ENCODE measurements at places on chromosomes 7 and 10.

GRCh38 chr7:157773361-157773760 is 436.6 kb downstream of the DNAJB6 start:
- DNase-seq: no peak

- no peak for DNase-seq
Observed at GRCh38 chr7:29556405-29557195, 7.0 kb upstream of the PRR15 start.

GRCh38 chr7:82655965-82656364 is 212.4 kb upstream of the CACNA2D1 start:
- no peak for DNase-seq

DNA sequence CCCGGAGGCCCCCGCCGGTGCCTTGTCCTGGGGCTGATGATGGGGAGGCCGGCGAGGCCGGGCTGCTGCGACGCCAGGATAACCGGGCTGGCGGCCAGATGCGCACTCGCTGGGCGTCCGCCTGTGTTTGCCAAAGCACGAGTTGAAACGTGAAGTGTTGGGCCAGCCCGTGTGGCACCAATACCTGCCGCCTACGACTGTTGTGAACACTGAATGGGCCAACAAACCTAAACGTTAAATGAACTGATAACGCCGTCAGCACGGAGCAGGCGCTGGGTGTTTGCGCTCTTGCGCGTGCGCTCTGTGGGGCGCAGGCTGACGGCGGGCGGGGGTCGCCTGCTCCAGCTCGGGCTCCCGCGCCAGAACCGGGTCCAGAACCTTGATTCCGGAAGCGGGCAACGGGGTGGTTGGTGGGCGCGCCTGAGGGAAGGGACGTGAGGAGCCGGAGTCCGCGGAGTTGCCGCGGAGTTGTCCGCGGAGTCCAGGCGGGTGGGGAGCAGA is 658 bp downstream of the CYP2E1 start:
- DNase-seq: no peak

DNA sequence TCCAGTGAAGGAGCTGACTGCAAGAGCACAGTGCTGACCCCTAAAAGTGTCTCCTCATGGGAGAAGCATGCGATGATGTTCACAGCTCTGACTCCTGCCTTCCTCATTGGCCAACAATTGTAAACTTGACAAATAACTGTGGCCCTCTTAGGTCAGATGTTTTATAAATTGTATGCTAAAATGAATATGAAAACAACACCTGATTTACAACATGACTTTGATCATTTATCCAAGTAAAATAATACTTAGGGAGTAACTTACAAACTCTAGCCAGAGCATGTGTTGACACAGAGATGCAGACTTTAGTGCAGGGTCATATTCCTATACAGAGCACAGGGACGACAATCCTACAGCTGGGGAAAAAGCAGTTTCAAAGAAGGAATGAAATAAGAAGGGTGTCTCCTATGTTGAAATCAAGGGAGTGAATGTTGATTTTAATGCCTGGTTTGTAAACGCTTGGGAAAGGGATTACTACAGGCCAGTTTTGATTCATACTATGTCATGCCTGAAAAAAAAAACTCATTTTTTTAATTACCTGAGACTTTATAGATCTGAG is 391.4 kb upstream of the AKR1E2 start:
- no peak for DNase-seq

- DNase-seq: no peak
Observed at GRCh38 chr7:108448584-108449505, 7.4 kb downstream of the NRCAM start.

DNA sequence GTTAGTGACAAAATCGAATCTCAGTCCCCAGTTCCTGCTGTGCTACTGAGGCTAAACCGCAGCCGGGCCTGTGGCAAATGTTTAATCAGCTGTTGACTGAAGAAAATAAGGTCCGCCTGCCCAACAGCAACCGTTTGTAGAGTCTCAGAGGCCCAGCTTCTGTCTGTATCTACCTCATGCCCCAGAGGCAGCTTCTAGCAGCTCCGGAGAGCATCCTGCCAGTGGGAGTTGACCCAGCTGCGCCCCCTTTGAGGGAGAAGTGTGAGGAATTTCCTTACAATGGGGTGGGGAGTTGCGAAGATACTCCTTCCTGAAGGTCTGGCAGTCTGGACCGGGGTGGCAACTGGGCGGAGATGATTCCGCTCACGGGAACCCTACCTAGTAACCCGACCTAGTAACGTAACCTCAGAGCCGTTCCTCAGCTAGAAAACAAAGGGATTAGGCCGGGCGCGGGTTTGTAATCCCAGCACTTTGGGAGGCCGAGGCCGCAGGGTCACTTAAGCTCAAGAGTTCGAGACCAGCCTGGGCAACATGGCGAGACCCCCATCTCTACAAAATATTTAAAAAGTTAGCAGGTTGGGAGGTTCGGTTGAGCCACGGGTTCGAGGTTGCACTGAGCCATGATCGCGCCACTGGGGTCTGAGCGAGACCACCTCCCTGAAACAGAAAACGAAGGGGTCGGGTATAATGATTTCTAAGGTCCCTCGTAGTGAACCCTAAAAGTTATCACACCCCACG is 846 bp upstream of the ZNF775 start:
- DNase-seq: no peak

- no peak for DNase-seq
Observed at GRCh38 chr7:24842449-24843241, 85.4 kb upstream of the GSDME start.

DNA sequence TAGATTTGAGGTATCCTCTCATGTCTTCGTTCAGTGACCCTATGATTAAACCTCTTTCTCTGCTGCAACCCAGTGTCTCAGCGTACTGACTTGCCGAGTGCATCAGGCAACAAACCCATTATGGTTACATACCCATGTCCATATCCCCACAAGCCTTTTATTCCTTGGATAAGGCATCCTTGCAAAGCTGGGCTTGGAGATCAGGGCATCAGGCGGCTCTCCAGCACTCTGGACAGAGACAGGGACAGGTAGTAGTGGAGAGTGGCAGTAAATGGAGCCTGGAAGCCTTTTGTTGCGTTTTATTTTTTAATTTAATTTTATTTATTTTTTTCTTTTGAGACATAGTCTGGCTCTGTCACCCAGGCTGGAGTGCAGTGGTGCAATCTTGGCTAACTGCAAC is 32.0 kb upstream of the NPFFR1 start:
- no peak for DNase-seq
